ENCODE measurements at places on chromosomes 5 and 9. TPM values are rescaled to one million over a fixed set of nuclear protein-coding genes. Genes with fewer than 3 reads are reported as not detected.

The CHMP5 gene
- 99.9 TPM for total RNA-seq

The CDC23 gene
- 31.0 TPM for total RNA-seq

The KIF24 gene
- 0.86 TPM for total RNA-seq

The ZNF454 gene
- 0.11 TPM for total RNA-seq

The C8G gene
- total RNA-seq: 0.77 TPM

Data from dermis lymphatic vessel endothelial cell (primary cell).